ENCODE measurements at places on chromosomes 13 and 19.

- no peak for DNase-seq
These were observed 102.9 kb downstream of the TEX26 start for GRCh38 chr13:31035185-31035965.

DNA sequence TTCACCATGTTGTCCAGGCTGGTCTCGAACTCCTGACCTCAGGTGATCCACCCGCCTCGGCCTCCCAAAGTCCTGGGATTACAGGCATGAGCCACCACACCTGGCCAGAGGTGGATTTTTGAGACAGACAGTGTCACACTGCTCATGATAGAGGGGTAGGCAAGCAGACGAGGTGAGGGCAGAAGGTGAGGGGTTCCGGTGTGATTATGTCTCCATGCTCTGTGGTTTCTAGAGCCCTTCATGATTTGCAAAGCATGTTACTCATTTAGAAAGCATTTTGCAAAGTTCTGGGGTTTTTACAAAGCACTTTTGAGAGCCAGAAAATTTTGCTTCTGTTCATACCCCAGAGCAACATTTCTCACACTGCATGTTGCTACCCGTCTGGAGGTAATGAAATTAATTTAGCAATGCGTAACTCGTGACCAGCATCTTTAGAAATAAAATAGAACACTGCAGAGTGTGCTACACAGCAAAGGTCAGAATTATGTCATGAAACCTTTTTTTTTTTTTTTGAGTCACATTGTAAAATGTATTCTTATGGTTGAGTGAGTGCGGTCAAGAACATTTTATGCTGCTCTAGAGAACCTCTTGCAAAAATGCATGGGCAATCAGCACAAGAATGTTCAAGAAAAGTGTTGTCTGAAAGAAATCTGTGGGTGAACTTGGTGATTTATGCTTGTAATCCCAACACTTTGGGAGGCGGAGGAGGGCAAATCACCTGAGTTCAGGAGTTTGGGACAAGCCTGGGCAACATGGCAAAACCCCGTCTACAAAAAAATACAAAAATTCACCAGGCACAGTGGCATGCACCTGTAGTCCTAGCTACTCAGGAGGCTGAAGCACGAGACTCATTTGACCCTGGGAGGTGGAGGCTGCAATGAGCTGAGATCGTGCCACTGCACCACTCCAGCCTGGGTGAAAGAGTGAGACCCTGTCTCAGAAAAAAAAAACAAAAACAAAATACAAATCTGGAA is 58.0 kb downstream of the MAP4K1 start:
- DNase-seq: no peak

GRCh38 chr13:74866101-74866500 is 615.9 kb downstream of the TBC1D4 start:
- DNase-seq: no peak

- no peak for DNase-seq
These were observed 22.8 kb downstream of the COL4A2 start for GRCh38 chr13:110329798-110330461.

DNA sequence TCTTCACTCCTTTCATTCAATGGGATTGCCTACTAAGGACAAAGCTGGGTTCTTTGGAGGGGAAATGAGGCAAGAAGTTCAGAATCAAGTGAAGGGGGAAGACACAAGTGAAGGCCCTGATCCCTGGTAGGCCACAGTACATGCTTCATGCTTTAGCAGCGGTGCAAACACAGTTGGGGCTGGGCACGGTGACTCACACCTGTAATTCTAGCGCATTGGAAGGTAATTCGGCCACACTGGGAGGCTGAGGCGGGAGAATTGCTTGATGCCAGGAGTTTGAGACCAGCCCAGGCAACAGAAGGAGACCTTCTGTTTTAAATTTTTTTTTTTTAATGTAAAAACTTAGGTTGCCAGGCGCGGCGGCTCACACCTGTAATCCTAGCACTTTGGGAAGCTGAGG is 23.4 kb upstream of the GATAD2A start:
- DNase-seq: no peak

DNA sequence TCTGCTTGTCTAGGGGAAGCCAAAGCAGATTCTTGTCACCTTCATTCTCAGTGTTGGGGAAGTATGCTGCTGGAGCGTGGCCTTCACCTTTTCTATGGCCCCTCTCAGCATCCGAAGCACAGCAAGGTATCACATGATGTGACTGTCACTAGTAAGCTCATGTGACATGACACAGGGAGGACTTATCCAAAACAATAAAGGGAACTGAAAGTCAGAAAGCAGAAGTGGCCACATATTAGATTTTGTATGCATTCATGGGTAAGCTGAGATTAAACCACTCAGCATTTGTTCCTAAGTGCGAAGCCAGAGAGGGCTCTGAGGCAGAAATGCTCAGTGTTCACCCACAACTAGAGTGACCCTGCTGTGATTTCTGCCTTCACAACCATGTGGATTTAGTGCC is 72.8 kb upstream of the PCDH8 start:
- DNase-seq: no peak

DNA sequence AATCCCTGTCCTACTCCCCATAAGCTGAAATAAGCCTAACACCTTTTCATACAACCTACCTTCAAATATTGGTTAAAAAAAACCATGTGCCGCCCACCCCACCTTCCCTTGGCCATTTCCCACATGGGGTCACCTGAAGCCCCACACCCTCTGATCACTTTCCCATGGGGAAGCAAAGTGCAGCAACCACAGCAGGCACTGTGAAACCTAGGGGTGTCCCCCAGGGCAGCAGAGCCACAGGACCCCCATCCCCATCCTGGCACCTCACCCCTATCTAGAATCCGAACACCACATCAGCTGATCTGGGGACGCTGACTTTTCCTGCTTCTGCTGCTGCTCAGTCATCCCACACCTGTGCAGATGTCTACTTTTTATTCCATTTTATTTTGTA is 19.9 kb downstream of the CEACAM21 start:
- no peak for DNase-seq

DNA sequence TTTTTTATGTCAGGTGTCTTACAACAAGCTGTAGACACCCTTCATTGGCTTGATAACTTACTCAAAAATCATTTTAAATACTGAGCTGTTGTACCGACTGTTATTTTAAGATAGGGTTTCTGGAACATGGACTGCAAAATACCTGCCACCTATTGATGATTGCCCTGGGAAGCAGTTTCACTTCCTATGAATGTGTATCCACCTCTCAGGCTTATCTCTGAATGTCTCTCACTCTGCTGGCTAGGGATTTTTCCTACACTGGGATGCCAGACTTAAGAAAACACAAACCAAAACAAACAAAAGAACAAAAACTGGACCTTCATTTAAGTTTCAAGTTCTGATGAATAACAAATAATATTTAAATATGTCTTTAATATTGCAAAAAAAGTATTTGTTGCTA is 663.7 kb downstream of the EFNB2 start:
- no peak for DNase-seq

DNA sequence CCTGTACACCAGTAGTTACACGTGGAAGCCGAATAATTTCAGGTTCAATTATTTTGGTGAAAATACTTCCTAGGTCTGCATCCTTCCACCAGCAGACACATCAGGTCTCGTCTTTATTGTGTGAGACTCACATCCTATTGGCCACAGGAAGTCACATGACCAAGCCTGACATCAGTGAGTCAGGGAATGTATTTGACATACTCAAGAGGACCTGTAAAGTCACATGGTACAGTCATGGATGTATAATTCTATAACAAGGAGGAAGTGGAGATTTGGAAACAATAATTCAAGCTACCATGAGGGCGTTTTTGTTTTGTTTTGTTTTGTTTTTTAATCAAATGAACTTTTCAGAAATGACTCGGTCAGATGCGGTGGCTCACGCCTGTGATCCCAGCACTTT is 9.3 kb upstream of the HIF3A start:
- no peak for DNase-seq
